Progenitor cell of endocrine pancreas (in vitro differentiated cells): ENCODE measurements at places on chromosomes 16 and 17. TPM values are rescaled to one million over a fixed set of nuclear protein-coding genes. Genes with fewer than 3 reads are reported as not detected.

DNA sequence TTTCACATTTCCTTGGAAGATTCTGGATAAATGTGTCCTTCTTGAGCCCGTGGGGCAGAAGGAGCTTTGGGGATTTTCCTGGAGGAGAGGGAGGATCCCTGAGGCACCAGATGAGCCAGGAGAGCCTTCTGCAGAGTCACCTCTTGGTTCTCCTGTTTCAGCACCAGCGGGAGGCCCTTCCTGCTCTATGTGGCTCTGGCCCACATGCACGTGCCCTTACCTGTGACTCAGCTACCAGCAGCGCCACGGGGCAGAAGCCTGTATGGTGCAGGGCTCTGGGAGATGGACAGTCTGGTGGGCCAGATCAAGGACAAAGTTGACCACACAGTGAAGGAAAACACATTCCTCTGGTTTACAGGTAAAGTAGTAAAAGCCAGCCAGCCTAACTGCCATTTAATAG, 77.1 kb downstream of the ARSG start:
- DNase-seq = no peak

- no peak for DNase-seq
These were observed 45.3 kb downstream of the BRD7 start for GRCh38 chr16:50323335-50324011.

DNA sequence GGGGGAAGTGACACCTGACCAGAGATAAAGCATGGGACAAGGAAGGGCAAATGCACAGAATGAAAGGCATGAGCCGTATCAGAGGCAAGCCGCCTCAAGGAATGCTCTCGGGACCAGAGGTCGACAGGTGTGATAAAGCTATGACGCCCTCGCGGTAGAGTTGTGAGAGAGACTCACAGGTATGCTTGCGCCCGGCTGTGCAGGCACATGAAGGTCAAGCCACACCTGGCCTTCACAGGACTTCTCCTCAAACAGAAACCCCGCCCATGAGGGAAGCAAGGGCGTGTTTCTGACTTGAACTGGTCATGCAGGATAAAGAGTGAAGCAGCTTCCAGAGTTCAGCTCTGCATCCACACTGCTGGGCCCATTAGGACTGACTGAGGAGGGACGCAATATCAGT, 7.8 kb downstream of the NCBP3 start:
- no peak for DNase-seq

DNA sequence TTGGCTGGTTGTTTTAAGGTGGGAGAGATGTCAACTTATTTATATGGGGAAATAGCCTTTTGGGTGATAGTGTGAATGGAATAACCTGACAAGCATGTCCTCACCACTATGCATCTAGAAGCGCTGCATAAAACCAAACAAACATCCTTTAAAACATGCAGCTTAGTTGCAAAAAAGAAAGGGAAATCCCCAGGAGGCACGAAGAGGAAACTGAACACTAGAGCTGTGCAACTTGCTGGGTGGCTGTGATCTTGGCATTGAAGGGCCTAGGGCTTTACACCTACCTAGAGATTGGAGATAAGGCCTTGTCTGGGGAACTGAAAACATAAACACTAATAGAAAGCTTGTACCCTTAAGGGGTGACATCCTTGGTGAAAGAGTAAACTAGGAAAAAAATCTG, 7.3 kb downstream of the C16orf54 start:
- DNase-seq = no peak

DNA sequence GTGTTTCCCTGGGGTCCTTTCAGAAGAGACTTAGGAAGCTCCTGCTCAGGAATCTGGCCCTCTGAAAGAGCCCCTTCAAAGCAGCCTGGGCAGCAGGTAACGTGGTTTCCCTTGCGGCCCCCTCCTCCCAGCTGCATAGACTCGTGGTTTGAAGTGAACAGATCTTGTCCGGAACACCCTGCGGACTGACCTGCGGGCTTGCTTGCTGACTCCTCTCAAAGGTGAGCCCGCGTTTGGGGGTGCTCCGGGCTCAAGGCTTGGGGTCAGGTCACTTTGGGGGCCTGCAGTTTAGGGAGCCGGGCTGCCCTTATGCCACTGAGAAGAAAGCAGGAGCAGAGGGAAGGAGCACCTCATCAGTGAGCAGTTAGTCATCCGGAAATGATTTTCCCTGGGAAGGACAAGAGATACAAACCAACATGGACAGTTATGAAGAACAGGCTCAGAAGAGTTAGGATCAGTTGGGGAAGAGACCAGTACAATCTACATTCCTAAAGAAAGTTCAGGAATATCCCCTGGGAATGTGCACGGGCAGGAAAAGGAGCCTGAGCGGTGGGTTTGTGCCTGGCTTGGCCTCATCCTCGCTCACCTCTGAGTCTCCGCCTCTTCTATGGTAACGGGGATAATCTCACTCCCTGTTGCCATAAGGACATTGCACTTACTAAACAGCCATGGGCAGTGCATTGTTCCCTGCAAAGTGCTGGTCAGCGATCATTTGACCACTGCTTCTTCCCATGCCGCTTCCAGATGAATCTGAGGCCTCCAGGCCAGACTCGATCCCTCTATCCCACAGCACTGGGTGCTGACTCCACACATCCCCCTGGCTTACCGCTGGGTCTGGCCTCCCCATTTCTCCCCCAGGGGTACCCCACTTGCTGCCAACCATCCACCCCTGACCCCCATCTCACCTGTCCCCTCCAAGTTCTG, 10.0 kb downstream of the LDHD start:
- DNase-seq = no peak

- no peak for DNase-seq
These were observed 265.6 kb downstream of the CDH13 start for GRCh38 chr16:82892324-82892723.

DNA sequence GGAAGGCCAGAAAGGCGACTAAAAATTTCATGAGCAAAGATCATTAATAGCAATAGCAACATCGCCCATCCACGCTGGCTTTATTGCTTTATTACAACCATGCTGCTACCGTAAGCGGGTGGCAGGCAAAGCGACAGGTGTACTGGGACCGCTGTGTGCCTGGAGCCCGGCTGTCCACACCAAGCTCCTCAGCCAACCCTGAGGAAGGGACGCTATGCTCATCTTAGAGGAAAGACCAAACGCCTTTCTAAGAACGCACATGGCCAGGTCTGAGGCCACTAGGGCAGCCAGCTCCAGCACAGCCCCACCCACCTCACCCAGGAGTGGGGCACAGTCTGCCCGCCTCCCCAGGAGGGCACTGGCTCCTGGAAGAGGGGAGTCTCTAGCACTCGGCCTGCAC, 28.0 kb downstream of the PEMT start:
- no peak for DNase-seq

- DNase-seq = no peak
These were observed 17.5 kb downstream of the ANKRD40 start for GRCh38 chr17:50689956-50690886.

DNA sequence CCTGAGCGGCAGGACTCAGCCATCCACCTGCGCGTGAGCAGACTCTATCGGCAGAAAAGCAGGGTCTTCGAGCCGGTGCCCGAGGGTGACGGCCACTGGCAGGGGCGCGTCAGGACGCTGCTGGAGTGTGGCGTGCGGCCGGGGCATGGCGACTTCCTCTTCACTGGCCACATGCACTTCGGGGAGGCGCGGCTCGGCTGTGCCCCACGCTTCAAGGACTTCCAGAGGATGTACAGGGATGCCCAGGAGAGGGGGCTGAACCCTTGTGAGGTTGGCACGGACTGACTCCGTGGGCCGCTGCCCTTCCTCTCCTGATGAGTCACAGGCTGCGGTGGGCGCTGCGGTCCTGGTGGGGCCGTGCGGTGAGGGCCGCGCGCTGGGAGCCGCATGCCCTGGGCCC, 14.9 kb downstream of the METRNL start:
- no peak for DNase-seq

DNA sequence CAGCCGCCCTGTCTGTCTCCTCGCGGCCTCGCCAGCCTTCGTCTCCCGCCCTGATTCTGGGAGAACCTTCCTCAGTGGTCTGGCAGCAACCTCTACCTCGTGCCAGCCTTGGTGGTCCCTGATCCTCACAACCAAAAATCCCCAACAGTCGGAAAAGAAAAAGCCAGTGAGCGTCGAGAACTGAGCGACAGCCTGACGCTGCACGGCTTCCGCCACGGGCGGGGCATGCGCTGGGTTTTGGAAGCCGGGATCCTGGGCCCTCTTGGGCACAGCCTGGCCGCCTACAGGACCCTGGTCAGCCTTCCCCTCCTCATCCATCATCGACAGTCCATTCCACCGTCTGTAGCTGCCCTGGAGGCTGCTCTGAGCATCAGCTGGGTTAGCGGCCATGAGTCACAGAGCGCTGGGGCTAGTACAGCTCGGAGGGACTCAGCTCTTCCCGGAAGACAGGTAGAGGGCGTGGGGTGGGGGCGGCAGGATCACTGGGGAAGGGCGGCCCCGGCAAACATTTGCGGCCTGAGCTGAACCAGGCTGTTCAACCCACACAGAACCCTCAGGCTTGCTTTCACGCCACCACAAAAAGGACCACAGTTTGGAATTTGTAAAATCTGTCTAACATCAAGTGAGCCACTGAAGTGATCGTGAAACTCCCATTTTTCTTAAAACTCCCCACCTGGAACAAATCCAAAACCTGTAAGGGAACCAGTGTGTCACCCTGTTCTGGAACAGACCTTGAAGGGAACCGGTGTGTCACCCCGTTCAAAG, 55.4 kb upstream of the DOC2B start:
- DNase-seq = no peak

DNA sequence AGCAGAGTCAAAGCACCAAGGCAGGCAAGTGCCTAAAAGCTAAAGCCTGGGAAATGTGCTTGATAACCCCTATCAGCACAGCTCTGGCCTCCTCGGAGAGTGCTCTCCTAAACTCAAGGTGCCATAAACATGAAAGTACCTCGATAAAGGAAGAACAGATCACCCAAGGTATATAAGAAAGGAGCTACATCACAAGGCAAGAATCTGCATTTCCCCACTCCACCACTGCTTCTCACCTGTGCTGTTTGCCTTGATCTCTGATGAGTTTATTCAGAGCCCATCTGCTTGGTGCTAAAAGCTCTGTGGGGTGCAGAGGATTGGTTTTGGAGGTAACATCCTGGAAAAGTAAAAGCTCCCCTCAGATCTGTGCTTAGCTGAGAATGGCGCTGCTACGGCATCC, 449.5 kb upstream of the CDH5 start:
- DNase-seq = no peak

DNA sequence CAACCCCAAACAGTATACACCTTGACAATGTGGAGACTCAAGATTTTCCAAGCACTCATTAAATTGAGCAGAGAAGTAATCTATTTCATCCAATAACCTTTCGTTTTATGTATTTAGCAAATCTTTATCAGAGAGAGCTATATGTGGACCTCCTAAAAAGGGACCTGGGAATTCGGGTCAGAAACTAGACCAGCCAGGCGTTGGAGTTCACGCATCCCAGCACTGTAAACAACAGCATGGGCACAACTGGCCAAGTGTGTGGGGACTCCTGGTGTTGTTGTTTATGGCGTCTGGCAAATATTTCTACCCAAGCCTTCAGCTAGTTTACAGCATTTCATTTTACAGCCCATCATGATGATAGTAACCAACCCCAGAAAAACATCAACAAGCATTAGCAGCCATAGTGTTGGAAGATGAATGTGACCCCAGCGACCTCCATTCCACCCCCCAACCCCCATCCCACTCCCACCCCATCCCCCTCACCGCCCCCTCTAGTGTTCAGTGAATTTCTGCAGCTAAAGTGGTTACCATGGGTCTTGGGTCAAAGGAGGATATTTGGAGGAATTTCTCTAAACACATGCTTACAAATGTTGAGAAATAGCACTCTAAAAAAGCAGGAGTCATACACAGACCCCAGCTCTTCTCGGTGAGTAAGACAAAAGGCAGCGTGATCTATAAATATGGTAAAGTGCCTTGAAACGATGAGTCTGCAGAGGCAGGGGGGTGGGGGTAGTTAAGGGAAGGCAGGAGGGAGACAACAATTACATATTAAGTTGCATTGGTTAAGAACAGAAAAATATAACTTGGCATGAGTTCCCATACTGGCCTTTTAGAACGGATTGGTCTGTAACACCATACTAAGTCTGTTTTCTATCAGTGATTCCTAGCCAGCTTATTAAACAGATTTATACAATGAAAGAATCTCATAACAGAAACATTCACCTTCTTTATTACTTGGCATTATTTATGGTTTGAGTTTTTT, 91.4 kb upstream of the TBX2 start:
- DNase-seq = no peak

DNA sequence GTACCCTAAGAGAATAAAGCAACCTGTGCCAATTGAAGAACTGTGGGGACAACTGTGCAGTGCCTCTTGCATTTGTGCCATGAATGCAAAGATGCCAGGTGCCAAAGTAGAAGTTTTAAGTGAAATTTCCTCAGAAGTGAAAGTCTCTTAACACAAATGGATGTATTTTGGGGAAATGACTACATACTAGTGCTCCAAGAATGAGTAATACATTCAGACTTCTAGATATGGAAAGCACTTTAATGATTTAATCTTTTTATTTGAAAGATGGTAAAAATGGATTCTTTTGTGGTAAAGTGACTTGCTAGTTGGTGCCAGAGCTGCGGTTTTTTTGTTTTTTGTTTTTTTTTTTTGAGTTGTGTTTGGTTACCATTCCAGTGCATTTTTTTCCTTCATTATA, 15.0 kb downstream of the UTP18 start:
- no peak for DNase-seq

The KLHL10 gene
- not detected in 2 replicates for total RNA-seq

The CACNG4 gene
- total RNA-seq = 6.5 and 8.7 TPM in 2 replicates

The MARCHF10 gene
- not detected in 2 replicates for total RNA-seq

The PERCC1 gene
- total RNA-seq = 7.1 and 7.6 TPM in 2 replicates

The SLC6A2 gene
- total RNA-seq = not detected in 2 replicates
